ENCODE measurements at places on chromosomes 1 and 21.

DNA sequence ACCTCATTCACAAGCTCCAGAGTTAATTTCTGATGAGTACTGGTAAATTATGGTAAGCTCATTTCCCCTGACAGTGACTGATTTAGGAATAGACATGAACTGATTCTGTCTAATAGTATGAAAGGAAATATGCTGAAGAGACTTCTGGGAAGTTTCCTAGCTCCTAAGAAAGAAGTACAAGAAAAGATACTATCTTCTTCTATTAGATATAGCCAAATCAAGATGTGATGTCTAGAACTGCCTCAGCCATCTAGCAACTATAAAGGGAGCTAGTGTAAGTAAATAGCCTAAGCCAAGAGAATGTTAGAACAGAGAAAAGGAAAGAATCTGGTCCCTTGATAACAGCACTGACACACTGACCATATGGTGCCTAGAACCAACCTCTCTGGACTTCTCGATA, 10.7 kb upstream of the PHTF1 start:
- DNase-seq: no peak

DNA sequence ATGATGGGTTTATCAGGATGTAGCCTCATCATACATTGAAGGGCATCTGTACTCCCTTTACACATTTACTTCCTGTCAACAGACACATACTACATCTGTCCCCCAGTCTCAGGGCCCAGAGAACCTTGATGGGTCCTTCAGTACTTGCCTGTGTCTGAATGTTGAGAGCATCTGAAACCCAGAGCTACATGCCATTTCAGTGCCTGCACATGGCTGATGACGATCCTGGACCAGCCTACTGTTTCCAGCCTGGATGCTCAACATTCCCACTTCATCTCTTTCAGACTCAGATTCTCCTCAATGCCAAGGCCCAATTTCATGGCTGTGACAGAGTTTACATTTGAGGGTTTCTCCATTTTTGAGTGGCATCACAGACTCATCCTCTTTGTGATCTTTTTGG, at the start of gene OR10J4:
TSS of gene OR10J4 (plus strand) at position 301 of the 400 bp plus-strand sequence.
- no peak for DNase-seq

DNA sequence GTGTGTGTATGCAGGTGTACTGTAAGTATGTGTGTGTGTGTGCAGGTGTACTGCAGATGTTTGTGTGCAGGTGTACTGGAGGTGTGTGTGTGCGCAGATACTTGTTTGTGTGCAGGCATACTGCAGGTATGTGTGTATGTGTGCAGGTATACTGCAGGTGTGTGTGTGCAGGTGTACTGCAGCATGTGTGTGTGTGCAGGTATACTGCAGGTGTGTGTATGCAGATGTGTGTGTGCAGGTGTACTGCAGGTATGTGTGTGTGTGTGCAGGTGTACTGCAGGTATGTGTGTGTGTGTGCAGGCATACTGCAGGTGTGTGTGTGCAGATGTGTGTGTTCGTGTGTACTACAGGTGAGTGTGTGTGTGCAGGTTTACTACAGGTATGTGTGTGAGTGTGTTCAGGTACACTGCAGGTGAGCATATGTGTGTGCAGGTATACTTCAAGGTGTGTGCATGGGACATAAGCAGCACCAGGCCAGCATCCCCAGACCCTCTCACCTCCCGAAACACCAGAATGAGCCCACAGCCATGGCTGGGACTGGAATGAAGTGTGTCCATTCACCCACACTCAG, 97.5 kb downstream of the DMRTB1 start:
- DNase-seq: no peak

DNA sequence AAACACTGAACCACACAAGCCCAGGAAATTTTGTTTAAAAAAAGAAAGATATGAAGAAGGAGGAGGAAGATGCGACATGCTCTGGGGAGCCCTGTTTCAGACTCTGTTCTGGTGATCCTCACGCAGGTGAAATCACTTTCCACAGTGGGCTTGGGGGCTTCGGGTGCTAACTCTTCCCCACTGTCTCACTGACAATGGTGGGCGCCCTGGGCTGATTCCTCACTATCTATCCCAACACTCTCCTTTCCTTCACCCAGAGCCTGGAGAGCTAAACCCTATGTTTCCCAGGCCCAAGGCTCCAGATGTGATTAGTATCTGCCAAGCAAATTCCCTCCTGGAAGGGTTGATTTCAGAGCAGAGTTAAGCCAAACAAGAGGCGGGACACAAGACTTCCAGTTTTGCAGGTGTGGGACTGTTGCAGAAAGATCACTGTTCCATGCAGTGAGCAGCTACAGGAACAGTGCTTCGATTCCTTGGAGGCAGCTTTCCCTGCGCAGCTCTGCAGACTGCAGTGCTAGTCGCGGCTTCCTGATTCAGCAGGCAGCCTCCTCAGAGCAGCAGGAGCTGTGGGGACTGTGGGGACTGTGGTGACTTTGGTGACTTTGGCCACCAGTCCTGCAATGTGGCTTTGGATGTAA, 168.3 kb downstream of the RHOU start:
- DNase-seq: no peak
